Karpas-422 (cell line): ENCODE measurements at places on chromosomes 1 and 21.

- DNase-seq: no peak
Observed at GRCh38 chr1:174828264-174828663, 171.5 kb upstream of the CACYBP start.

DNA sequence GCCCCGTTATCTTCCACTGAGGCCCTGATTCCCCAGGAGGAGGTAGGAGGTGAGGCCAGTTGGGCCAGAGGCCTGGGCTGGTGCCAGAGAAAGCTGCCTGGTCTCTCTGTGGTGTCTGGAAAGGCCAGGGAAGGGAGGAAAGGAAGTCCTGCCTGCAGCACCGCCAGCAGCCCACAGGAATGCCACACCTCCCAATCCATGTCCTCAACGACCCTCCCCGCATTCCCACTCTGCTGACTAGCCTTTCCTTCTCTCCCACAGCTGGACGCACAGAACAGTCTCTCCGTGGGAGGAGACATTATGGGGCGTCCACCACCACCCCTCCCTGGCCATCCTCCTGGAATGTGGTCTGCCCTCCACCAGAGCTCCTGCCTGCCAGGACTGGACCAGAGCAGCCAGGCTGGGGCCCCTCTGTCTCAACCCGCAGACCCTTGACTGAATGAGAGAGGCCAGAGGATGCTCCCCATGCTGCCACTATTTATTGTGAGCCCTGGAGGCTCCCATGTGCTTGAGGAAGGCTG is 18.0 kb downstream of the CSF1 start:
- DNase-seq: no peak

DNA sequence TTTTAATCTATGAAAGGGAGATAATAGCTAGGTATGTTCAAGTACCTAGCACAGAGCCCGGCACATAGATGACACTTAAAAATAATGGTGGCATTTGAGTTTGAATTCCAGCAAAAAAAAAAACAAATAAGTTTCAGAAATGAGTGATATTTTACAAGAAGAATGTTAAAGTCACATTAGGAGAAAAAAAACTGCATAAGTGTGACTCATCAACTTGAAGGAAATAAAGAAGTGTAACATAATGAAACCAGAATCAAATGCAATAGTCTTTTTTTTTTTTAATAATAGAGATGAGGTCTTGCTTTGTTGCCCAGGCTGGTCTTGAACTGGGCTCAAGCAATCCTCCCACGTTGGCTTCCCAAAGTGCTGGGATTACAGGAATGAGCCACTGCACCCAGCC is 17.1 kb downstream of the DNASE2B start:
- no peak for DNase-seq

- no peak for DNase-seq
Observed at GRCh38 chr1:52554756-52555155, 1.9 kb upstream of the TUT4 start.

DNA sequence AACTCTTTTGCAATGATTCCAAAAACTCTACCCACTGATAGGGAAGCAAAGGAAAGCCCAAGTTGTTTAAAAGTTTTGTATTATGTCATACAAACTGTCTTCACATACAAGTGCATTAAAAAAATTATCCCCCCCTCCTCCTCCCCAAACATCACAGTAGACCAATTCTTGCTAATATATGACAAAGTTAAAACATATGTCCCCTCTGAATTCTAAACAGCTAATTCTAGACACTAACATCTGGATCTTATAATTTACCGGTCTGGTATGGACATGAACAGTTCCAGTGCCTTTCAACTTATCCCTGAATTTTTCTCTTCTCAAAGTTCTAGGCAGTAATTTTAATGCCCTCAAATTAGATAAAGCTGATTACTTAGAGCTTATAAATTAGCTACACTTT is 13.4 kb downstream of the RIT1 start:
- no peak for DNase-seq

DNA sequence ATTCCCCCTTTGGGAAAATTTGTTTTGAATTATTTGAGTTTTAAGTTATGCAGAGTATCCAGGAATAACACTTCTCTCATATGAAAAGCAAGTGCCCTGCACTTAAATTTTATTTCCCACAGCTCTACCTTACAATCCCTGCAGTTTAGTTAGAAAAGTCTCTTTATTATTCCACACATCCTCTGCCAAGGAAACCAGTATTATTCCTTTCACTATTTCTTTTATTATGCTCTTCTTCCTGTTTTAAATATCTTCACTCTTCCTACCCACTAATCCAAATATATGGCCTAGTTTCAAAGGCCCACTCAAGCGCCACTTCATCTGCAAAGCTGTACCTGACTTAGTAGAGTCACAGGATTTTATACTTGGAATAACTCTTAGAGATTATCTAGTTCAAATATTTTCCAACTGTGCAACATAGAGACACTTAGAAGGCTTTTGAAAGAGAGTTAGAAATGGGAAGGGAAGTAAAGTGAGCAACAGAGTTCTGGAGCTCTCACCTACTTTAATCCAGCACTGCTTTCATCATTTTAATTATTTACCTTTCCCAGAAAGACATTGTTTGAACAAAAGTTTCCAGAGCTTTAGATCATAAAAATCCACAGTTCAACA is 97.2 kb upstream of the LYPLAL1 start:
- DNase-seq: no peak

DNA sequence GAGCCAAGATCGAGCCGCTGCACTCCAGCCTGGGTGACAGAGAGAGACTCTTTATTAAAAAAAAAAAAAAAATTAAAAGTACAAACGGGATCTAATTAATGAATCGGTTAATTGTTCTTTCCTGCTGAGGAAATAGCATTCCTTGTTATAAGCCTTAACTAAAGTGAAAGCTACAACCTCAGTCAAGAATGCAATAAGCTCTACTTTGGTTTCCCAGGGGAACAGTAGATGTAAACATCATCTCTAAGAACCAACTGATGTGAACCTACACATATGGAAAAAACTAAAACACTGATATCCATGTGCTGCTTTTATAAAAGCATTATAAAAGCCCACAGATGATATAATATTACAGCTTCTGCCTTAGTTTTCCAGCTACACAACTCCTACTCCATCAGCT is 41.9 kb downstream of the LPGAT1 start:
- no peak for DNase-seq

DNA sequence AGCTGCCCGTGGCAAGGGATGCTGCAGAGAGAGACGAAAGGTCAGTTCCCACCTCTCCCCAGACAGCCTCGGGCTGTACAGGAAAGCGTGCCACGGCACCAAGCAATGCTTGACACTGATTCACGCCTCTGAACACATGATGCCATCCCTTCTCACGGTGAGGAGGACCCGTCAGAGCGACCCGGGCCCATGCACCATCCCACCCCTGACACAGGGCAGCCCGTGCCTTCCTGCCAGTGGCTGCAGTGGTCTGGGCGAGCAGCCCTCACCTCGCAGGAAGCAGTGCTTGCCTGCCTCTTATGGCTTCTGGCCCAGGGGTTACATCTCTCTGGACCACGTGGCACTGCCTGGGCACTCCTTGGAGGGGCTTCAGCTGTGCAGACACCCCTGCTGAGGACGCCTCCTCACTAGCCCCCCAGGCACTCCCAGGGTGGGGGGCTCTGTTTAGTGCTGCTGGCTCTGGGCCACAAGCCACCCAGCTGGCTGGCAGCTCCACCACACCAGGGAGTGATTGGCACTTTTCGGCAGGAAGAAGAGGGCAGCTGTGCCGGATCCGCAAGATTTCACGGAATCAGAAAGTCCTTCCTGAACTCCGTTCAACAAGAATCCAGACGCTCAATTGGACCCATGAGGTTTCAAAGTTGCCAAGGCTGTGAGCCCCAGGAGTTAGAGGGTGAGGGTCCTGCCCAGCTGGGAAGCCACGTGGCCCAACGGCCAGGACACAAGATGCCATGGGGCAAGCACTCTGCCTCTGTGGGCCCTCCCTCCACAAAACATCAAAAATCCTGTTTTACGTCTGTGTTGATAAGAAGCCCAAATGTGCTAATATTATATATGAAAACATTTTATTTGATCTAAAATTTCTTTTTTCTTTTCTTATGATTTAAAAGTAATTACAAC is 34.8 kb upstream of the SLC19A1 start:
- no peak for DNase-seq
